ENCODE measurements at places on chromosomes 1 and 21.

GRCh38 chr1:194833111-194833510 is 1646.7 kb upstream of the B3GALT2 start:
- no peak for DNase-seq

GRCh38 chr1:117093091-117093534 is 28.4 kb downstream of the TRIM45 start:
- DNase-seq: peak; percentile 98

DNA sequence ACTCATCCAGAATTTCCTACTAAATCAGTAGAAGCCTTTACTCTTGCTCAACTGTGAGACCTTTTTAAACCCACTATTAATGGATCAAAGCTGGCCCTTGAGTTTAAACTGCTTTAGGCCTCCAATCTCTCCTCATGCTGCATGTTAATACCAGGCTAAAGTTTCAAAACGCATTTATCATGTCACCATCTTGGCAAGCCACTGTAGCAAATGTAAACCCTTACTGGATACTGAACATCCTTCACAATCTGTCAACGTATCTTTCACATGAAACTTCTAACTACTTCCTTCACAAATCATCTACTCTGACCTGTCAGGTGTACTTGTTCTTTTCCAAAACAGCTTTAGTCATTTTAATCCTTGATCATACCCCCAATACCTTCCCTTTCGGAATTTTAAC is 3.0 kb downstream of the PAXBP1 start:
- no peak for DNase-seq

GRCh38 chr1:5120559-5120958 is 466.1 kb downstream of the AJAP1 start:
- DNase-seq: no peak

- no peak for DNase-seq
These were observed 28.3 kb downstream of the NUP133 start for GRCh38 chr1:229479660-229480399.

DNA sequence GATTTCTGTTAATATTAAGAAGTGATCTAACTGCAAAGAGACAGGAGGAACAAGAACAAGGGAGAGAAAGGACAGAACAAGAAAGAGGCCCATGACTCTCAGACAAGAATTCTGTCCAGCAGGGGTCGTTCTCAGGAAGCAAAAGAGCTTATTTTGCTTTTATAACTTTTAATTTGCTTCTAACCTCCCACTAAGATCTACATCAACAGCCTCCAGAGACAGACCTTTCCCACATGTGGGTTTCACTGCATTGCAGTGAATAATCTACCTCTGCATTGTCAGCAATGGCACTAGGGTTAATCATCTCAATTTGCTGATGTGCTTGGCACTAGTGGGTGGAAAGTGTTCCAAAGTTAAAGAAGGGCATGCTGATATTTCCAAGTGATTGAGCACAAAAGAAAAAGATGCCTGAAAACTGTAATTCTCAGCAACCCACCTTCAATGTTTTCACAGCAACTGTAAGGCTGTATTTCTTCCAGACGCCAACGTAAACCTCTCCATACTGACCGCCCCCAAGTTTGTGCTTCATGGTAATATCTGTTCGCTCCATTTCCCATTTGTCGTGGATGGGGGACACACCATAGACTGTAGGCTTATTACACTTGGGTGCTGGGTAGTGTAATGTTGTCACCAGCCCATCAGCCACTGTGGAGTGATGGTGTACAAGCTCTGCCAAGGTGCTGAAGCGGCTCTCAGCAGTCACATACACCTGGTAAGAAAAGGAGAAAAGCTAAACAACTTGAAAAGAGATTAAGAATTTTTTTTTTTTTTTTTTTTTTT is 39.5 kb downstream of the TOR3A start:
- DNase-seq: peak; percentile 69

DNA sequence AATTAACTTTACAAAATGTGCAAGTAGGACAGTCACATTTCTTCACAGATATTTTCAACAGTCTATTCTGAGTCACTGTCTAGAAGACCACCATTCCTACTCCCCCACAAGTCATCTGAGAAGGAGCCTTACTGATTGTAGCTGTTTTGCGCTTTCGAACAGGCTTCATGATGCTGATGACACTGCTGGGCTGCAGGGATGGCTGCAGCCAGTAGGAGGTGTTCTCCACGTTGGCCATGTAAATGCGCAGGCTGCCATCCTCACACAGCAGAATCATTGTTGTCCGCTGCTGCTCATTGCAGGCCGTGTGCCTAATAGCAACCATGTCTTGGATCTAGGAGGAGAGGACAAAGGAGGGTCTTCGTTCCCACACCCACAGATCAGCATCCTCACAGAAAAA is 56.9 kb downstream of the UBR4 start:
- DNase-seq: no peak

GRCh38 chr1:225710804-225711203 is 57.9 kb upstream of the ENAH start:
- peak; percentile 29 for DNase-seq

GRCh38 chr1:91750398-91750996 is 135.5 kb downstream of the TGFBR3 start:
- DNase-seq: no peak

GRCh38 chr1:52588535-52588934 is 13.6 kb upstream of the GPX7 start:
- DNase-seq: no peak

DNA sequence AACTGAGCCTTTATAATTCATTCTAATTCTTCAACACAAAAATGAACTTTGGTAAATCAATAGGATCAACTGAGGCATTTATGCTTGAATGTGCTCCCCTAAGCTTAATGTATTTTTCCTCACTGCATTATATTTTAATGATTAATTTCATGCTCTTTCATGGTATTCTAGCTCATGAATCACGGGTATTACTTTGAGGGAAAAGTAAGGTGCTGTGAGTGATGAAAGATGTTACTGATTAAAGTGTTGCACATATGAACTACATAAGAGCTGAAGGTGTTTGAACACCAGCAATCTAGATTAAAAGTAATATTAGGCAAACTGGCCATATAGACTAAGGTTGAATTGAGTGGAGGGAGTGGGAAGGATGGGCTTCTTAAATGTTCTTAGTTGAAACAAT is 1.9 kb downstream of the DPYD start:
- no peak for DNase-seq

GRCh38 chr1:31605908-31606427 is 11.5 kb upstream of the HCRTR1 start:
- peak; percentile 55 for DNase-seq

- no peak for DNase-seq
These were observed 19.8 kb upstream of the COX20 start for GRCh38 chr1:244815600-244816099.

- peak; percentile 63 for DNase-seq
These were observed 36.6 kb upstream of the OPRD1 start for GRCh38 chr1:28775121-28775942.

DNA sequence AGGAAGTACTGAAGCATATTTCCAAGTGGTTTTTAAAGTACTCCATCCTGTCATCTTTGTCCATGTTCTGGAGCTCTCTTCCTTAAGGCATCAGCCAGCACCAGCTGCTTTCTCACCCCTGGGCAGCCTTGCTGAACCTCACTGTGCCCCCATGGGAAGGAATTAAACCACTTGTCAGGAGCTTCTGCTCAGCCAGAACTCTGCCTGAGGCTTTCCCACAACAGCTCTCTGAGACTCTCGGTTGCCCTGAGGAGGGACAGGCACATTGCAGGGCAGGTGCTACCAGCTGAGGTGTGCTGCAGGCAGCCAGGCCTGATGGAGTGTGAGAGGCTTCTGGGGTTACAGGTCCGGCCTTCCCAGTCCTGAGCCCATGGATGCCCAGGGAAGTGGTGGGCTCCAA is 30.9 kb downstream of the FAM163A start:
- DNase-seq: no peak

Data from fibroblast of pulmonary artery (primary cell).